Heart right ventricle (tissue), 16 donors: ENCODE measurements at places on chromosomes 6 and 20. TPM values are rescaled to one million over a fixed set of nuclear protein-coding genes. Genes with fewer than 3 reads are reported as not detected.

GRCh38 chr6:128278836-128279235 is 241.6 kb downstream of the PTPRK start:
- no peak for DNase-seq

DNA sequence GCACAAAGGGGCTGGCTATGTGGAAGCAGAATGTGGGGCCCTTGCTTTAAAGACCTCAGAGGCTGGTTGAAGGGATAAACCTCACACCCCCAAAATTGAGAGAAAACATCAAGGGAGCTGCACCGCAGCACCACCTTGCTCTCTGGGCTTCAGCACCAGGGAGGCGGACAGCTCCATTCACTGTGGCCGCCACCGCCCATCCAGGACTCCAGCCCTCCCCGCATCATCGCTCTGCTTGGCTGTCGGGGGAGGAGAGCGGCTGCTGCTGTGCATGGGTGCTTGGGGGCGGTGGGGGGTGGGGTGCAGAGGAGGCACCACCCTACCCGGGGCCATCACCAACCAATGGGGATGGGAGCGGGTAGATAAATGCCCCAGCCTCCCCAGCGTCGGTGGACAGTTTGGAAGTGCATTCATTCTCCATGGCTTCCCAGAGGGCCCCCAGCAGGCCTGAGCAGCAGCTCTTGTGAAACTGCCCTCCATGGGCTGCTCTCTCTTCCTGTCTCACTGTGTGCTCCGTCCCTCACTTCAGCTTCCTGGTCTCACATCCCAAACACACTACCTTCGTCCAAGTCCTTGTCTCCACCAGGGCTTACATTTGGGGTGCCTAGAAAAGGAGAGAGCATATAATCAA is 75.7 kb upstream of the BHLHE23 start:
- peak; percentile 54 for DNase-seq

- no peak for DNase-seq
These were observed 22.7 kb downstream of the SNAI1 start for GRCh38 chr20:50005471-50005981.

DNA sequence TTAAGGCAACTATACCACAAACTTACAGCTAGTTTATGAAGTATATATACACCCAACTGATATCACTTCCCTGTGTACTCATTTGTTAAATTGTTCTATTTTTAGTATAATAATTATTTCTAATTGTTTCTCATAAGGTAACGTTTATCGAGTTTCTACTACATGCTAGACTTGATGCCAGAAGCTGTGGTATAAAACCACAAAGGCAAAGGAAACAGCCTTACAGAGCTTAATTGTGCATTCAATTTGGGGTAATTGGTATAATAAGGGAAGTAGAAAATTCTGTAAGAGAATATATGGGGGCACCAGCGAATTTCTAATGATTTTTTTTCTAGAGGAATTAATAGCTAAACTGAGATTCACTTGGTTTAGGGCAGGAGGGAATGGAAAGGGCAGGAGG is 183.9 kb downstream of the GRM1 start:
- no peak for DNase-seq

DNA sequence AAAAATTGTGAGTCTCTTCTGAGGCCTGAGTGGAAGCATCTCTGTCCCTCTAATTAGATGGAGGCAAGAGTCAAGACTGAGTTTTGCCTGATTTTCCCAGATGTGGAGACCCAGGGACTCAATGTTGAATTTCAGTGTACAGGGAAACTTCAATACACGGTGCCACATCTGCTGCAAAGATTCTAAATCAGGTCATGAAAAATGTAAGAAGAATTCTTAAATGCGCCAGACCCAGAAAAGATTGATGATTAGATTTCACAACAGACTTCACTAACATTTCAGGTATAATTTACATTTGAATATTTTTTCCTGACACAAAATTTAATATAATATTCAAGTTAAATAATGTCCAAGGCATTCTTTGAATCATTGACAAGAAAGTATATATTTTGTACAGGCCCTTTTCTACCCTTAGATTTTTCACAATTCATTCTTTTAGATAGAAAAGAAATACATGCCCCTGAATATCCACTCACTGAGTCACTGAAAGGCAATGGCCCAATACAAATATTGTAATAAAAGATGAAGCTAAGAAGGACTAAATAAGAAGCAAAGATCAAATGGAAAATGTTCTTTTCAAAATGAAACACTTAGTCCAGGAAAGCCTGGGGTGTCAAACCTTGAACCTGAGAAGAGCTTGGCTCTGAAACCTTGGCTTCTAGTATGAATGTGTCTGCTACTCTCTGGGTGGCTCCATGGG is 18.2 kb upstream of the HDGFL1 start:
- DNase-seq: no peak

DNA sequence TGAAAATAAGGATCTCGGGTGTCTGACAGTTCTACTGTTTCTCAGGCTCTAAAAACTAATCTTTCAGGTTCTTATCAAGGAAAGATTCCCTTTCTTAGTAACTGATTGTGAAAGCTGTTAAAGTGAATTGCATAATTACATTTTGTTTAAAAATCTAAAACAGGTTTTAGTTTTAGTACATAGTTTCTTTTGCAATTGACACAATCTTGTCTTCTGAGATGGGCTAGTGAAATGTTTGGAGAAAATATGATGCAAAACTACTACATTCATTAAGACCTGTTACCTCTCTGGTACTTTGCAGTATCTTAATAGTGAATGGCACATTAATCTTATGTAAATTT is 298.4 kb downstream of the UTRN start:
- DNase-seq: no peak

- DNase-seq: no peak
These were observed 5.1 kb upstream of the CLPSL2 start for GRCh38 chr6:35771343-35771627.

GRCh38 chr20:44182135-44182765 is 4.7 kb downstream of the JPH2 start:
- no peak for DNase-seq

- DNase-seq: no peak
These were observed 190.3 kb downstream of the ANKRD60 start for GRCh38 chr20:58038123-58038654.

GRCh38 chr20:47286681-47287080 is 69.8 kb downstream of the ZMYND8 start:
- no peak for DNase-seq

DNA sequence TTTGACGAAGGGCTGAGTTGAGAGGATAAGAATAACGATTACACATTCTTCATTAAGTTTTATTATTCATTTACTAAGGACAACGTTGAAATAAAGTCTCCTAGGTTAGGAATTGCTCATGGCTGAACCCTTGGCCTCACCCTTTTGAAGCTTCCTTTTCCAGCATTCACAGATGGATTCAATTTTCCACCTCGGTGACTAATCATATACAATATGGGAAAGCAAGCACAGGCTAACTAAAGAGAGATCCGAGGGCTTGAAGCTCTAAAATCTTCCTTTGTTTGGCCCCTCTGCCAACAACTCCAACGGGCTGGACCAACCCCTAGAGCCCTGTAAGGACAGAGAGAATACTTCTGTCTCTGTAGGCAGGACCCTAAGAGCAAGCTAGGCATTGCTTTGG is 159.5 kb downstream of the SOD2 start:
- no peak for DNase-seq

GRCh38 chr6:119499797-119500196 is 150.2 kb upstream of the MAN1A1 start:
- DNase-seq: no peak

GRCh38 chr6:16061818-16062217 is 67.1 kb upstream of the MYLIP start:
- DNase-seq: no peak

DNA sequence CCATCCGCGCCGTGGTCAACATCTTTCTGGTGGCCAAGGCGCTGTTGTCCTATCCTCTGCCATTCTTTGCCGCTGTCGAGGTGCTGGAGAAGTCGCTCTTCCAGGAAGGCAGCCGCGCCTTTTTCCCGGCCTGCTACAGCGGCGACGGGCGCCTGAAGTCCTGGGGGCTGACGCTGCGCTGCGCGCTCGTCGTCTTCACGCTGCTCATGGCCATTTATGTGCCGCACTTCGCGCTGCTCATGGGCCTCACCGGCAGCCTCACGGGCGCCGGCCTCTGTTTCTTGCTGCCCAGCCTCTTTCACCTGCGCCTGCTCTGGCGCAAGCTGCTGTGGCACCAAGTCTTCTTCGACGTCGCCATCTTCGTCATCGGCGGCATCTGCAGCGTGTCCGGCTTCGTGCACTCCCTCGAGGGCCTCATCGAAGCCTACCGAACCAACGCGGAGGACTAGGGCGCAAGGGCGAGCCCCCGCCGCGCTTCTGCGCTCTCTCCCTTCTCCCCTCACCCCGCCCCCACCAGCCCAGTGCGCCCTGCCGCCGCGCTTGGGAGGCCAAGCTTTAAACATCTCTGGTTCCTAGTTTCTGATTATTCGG is 4.0 kb downstream of the SLC32A1 start:
- no peak for DNase-seq

- DNase-seq: no peak
These were observed 92.5 kb upstream of the NXT1 start for GRCh38 chr20:23257848-23258746.

DNA sequence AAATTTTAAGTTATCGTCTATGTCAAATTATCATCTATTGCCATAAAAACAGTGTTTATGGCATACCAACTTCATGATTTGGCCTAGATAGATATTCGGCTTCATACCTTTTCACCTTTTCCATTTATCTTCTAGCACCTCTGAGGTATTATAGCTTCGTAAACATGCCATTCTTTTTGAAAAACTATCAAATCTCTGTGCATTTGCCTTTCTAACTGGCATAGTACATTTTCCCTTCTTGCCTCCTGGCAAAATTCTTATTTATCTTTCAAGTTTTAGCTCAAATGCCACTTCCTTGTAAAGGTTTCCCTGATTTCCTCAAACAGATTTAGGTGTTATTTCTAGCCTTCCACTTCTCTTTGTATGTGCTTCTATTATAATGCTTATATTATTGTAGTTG is 7.0 kb upstream of the REV3L start:
- no peak for DNase-seq

GRCh38 chr6:387293-387741 is 4.2 kb upstream of the IRF4 start:
- DNase-seq: no peak

TNFAIP3 gene
- 2.9 TPM for polyA plus RNA-seq

AKAP12 gene
- 5.7 TPM for polyA plus RNA-seq

EPB41L1 gene
- 7.5 TPM for polyA plus RNA-seq

CRISP2 gene
- not detected for polyA plus RNA-seq

ANKRD6 gene
- 2.0 TPM for polyA plus RNA-seq

LY6G5C gene
- 2.0 TPM for polyA plus RNA-seq

APOBEC2 gene
- 79.0 TPM for polyA plus RNA-seq

SNAP25 gene
- 0.44 TPM for polyA plus RNA-seq

OTOR gene
- not detected for polyA plus RNA-seq

SEL1L2 gene
- 5.8 TPM for polyA plus RNA-seq
